ENCODE measurements at places on chromosomes 2 and 18.

DNA sequence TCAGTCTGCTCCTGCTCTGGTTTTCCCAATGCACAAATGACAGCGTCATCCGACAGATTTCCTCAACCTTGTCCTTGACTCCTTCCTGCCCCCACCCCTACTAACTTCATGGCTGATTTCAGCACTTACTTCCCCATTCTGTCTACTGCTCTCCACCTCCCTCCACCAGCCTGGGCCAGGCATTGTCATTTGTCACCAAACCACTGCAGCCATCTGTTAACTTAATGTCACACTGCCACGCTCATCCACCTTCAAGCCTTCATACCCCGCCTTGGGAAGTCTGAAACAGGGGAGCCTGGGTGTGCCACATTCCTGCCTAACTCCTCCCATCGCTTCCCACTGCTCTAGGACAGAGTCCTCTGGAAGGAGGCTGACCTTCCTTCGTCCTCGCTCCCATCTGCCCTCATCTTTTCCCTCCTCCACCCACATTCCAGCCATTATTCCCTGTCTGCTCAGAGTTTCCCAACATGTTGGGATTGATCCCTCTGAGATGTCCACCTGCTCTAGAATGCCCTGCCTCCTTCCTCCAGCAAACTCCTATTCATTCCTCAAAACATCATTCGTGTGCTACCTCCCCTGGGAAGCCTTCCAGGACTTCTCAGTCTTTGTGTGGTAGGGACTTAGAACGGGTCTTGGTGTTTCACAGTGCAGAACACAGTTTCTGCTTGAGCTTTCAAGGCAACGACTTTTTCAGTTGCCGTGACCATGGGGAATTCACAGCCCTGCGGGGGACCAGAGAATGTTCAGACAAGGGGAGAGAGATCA lies 42.2 kb upstream of the SMAD7 start:
- no peak for DNase-seq

GRCh38 chr18:3526421-3527354 lies 76.7 kb downstream of the TGIF1 start:
- DNase-seq = peak; percentile 91

GRCh38 chr2:149972066-149972465 lies 384.5 kb upstream of the MMADHC start:
- DNase-seq = peak; percentile 24

DNA sequence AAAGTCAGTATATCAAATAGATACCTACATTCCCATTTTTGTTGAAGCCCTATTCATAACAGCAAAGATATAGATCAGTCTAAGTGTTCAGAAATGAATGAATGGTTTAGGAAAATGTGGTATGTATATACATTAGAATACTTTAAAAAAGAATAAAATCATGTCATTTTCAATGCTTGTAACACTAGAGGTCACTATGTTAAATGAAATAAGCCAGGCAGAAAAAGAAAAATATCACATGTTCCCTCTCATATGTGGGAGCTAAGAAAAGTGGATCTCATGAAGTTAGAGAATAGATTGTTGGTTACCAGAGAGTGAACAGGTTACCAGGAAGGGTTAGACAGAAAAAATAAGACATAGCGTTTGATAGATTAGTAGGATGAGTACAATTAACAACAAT lies 1111.0 kb upstream of the SLC39A10 start:
- DNase-seq = no peak

DNA sequence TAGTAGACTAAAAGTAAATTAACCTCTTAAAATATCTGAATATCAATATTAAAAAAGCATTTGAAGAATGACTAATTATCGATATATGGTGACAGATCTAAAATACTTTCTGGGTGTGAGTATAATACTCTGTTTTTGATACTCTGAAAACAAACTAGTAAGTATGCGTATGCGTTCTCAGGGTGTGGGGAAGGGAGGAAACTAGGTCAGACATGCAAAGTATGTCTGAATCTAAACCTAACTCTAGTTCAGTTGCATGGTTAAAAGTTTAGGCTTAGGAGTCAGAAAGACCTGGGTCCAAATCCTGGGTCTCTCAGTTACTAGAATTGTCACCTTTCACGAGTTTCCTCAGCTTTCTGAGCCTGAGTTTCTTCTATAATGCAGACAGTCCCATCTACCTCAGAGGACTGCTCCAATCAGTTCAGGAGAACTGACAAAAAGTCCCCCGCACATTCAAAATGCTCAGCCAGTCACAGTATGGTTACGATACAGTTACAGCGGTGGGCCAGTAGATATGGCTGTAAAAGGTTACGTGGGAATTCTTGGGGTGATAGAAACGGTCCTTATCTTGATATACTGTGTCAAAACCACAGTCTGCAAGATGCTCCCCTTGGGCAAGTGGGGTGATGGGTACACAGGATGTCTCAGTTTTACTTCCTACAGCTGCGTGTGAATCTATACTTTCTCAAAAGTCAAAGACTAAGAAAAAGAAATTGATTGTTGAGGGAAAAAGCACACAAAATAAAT lies 29.2 kb downstream of the UNC50 start:
- DNase-seq = no peak

DNA sequence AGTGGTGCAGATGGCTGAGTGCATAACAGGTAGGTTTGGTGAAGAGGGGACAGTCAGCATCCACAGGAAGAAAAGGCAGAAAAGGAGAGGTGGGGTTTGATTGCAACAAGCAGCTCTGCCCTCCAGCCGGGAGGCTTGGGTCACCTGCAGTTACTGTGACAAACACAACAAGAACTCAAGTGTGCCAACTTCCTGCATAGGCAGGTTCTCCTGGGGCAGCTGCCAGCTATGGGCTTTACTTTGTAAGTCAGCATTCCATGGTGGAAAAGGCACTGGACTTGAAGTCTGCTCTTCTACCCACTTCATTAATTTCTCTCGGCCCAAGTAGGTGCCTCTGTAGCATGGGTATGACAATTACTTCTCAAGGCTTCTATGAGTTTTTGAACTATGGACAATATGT lies 98.9 kb downstream of the MYT1L start:
- DNase-seq = no peak

DNA sequence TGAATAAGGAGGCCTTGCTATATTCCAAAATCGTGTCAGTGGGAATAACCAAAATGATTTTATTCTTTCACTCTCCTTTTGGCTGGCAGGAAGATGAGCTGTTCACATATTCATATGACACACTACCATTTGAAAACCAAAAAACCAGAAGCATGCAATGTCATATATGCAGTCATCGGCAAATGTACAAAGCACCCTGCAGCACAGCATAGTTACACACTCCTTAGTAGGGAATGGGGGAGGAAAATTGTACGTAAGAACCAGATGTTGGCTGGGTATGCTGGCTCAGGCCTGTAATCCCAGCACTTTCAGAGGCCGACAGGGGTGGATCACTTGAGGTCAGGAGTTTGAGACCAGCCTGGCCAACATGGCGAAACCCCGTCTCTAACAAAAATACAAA lies 176.6 kb downstream of the GFPT1 start:
- no peak for DNase-seq

DNA sequence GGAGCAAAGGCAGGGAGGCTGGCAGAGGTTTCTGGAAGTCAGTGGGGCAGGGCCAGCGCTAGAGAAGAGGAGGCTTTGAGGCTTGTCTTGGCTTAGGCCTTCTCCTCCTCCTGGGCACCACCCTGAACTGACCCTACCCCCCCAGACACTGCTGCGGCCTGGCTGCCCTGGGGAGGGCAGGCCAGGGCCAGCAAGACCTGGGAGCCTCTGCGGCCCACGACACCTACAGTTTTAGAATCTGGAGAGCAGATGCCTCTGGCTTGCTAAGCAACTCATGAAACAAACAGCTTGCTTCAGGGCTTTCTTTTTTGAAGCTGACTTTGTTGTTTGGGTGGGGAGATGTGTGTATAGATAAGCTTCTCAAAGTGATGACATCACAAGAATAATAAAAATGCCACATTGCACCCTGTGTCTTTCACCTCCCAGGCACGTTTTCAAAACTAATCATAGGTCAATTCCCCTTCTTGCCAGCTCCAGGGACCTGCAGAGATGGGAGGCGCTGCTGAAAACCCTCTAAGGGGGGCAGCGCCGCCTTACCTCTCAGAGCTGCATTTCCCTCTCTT lies 46.2 kb upstream of the SMAD7 start:
- DNase-seq = peak; percentile 56

DNA sequence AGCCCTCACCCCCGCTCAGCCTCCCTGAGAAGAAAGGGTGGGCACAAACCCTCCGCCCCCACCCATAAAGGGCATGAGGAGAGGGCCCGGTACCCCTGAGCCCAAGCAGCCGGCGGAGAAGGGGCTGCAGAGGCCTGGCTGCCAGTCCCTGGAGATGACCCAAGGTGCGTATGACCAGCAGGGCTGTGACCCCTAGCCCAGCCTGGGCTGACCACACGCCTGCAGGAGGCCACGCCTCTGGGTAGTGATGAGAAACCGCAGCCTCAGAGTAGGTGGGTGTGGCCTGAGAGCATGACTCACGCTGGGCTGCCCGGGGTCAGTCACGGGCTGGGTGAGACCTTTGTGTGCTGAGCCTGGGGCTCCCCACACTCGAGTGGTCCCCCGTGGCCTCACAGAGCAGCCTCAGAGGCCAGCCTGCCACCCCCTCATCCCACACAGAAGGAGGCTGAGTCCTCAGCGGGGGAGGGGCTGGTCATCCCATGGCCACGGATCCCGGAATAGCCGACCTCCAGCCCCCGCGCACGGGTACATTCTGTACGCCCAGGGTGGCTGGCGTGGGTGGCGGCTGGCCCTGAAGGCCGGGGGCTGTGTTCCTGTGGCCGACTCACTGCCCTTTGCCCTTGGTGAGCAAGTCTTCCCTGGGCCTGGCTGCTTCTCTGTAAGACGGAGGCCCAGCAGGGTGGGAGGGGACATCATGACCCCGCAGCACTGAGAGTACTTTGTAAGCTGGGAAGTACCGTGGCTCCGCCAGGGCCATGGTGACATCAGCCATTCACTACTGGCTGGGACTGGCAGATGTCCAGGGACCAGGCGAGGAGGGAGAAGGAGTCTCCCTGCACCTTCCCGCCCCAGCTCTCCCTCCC lies 110.8 kb upstream of the OTOS start:
- peak; percentile 81 for DNase-seq

DNA sequence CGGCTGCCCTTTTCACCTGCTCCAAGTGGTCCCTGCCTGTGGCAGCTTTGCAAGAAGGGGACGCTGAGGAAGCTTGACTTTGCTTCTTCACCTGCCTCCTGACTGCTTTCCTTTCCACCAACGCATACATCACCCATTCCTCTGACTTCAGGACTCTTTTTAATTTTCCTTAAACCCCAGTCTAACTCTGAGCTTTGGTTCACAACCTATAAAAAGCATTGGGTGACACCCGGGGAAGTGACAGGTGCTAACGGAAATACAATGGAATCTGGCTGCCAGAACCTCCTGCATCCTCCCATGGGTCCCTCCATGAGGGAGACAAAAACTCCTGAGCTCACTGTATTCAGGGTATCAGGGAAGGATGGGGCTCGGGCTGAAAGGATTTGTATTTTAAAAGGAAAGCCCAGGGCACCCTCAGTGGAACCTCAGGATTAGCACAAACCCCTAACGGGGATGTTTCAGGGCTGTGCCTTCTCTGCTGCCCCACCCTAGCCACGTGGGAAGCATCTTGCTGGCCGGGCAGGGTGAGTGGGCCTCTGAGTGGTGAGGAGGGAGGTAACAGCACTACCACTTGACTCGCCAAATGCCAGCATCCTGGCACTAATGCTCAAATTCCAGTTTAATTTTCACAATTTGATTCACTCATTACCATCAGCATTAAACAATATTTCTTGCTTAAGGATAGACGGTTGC lies 284.8 kb downstream of the CELF4 start:
- DNase-seq = no peak

- DNase-seq = no peak
Observed at GRCh38 chr2:65331336-65332025, 100.9 kb downstream of the SPRED2 start.

DNA sequence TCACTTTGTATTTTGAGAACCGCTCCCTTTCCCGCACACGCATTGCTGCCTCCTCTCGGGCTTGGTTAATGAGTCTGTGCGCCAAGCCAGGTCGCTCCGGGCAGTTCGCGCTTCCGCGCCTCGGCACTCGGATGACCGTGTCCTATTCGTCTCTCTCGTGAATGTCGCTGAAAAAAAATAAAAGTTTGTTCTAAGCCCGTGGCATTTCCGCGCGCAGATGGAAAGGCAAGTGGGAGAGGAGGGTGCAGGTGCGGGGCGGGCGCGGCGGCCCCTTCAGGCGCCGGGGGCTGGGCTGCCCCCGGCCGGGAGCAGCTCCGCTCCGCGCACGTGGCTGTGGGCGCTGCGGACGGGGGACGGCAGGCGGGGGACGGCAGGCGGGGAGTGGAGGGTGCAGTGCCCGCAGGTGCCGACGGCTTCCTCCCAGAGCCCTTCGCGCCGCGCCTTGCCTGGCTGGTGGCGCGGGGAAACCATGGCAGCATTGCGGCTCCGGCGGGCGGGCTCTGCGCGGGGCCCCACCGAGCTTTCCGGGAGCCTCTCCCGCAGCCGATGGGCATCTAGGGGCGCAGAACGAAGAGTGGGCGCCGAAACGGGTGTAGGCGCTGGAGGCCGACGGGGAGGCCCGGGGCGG lies 159.6 kb upstream of the SIX2 start:
- peak; percentile 67 for DNase-seq

DNA sequence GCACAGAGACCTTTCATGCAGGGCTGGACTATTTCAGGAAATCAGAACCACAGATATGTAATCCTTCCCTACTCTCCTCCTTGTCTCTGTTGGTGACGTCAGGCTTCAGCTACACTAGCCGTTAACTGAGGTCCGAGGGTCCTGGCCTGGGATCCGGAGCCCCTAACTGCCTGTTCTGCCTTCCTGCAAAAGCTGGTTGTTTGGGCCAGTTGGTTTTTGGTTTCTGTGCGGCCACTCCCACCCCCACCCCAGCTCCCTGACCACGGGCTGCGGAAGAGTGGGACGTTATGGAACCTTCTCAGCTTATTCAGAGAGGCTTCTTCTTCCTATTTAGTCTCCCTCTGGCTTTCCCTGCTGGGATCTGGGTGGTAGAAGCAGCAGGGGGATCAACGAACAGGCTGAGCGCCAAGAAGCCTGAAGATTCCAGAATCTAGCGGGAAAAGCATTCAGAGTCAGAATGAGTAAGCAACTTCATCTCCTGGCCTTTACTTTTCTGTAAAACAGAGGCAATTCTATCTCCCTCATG lies 49.3 kb upstream of the ROCK2 start:
- no peak for DNase-seq

- no peak for DNase-seq
Observed at GRCh38 chr2:30627151-30627550, 180.1 kb downstream of the CAPN13 start.

DNA sequence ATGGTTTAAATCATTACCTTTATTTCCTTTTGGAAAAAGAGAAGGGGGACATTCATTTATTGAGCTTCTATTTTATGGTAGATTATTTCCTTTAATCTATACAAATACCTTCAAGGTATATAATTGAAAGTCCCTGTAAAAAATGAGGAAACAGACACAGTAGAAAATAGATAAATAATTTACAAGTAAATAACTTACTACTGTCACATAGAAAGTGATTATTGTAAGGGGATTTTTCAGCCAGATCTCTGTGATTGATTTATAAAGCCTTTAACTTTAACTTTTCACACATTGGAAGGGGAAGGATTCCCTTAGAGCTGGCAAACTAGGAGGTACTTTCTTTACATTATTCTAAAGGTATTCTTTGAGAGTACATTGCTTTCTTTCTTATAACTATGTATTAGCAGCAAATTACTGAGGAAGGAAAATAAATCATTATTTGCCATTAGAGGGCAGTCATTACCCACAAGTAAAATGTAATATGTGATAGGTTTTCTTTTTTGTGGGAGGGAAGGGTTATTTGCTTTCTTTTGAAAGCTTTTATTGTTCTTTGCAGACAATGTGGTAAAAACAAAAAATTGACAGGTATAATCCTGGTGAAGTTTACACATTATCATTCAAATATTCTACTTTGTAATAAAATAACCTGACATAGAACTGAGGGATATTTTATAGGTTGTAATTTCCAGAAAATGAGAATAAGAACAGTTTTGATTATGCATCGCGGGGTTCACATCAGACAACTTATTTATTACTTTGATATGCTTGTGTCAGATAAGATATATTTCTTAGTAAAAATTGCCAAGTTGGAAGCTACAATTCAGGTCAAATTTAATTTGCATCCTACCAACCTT lies 24.8 kb upstream of the RPE start:
- peak; percentile 69 for DNase-seq

Data from eye (tissue), 1 donor.